Bronchial epithelial cell (primary cell): ENCODE measurements at places on chromosomes 16 and 17.

- peak; percentile 88 for DNase-seq
Observed at GRCh38 chr17:47862621-47863440, 11.9 kb upstream of the SP6 start.

- no peak for DNase-seq
Observed at GRCh38 chr16:12286964-12287363, 310.4 kb downstream of the SNX29 start.

- no peak for DNase-seq
Observed at GRCh38 chr16:86088816-86089215, 189.9 kb downstream of the IRF8 start.

DNA sequence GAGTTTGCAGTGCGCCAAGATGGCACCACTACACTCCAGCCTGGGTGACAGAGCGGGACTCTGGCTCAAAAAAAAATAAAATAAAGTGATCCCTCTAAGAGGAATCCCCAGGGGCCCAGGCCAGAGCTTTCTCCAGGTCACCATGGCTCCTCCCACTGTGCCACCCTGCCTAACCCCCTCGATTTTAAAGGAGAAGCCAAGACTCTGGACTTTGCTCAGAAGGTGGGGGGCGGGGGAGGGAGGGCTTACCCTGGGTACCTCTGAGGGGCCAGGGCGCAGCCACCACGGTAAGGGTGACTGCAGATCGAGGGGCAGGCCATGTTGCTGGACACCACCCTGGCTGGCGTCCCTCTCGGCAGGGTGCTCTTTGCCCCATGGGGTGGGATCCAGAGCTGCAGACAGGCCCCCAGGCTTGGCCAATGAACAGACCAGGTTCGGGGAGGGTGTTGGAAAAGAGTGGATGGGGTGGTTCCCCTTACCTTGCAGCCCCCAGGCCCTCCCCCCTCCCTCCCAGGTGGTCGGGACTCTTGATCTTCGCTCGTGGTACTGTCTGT is 455 bp upstream of the GRB7 start:
- no peak for DNase-seq

GRCh38 chr16:15822957-15823356 is 33.9 kb downstream of the MYH11 start:
- DNase-seq: no peak

DNA sequence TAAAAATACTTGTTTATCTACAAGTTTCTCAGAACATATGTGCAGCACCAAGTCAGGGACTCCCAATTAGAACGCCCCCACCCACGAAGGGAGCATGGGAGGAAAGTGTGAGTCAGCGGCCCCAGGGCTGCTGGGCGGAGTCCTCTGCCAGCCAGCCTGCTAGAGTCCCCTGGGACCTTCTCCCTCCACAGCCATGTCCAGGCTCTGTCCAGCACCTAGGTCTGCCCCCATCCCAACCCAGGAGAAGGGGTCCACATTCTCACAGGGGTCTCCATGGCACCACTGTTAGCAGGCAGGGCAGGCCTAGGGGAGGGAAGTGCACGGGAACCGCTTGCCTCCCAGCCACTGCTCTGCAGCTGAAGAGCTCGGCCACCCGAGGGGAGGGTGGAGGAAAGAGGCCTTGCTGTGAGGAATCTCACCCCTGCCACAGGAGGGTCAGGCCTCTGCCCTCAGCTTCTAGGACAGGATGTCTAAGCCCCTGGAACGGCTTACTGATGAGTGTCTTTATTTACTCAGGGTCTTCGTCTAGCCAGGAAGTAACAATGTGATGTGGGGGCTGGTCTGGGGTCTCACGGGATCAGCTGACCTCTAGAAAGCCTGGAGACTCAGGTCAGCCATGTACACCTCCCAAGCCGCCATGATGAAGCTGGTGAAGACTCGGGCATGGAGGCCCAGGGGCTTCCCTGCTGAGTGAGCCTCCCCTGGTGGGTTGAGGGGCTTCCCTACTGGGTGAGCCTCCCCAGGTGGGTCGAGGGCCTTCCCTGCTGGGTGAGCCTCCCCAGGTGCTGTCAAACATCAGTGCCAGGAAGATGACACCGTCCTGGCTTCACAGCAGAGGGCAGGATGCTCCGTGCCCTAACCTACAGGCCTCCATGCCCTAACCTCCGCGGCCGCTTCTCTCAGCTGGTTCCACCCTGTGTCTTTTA is 190.3 kb downstream of the RBFOX3 start:
- no peak for DNase-seq

- no peak for DNase-seq
Observed at GRCh38 chr17:4440690-4441686, 7.2 kb downstream of the SPNS3 start.

DNA sequence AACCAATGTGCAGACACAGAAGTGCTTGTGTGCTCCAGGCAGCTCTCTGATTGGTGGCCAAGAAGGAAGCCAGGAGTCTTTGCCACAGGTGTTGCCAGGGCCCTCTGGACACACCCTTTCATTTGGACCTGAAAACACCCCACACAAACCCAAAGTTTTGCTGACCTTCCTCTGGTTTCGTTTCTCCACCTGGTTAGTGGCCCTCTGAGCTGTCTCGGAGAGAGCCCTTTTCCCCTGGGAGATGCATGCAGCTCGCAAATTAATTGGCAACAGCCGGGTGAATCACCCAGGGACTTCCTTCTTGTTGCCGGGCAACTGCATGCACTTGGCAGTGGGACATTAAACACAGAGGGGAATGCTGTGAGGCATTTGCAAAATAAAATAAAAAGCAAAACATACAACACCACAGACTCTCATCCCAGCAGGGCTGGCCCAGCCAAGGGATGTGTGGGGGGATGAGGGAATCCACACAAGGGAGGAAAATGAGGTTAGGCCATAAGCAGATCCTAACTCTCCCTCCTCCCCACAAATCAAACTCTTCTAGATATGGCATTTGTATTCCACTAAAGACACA is 286.6 kb downstream of the SOX9 start:
- peak; percentile 86 for DNase-seq

DNA sequence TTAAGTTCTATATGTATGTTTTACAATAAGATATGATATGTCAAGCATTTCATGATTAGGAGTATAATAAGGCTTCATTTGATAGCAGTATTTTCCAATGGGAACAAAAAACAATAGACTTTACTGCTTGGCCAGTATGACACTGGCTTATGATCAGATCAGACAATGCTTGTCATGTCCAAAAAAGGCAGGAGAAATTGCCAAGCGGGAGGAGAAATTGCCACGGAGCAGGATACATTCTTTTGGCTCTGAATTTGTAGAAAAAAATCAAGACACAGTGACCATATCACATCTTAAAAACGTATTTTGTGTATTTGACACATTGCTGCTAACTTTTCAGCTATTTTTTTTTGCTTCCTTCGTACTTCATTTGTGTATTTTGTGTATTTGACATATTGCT is 404.1 kb downstream of the CNTNAP4 start:
- DNase-seq: no peak

- no peak for DNase-seq
Observed at GRCh38 chr16:14321542-14321941, 250.4 kb downstream of the MRTFB start.

- no peak for DNase-seq
Observed at GRCh38 chr17:61531223-61531622, 59.8 kb downstream of the NACA2 start.

- DNase-seq: peak; percentile 92
Observed at GRCh38 chr17:49523706-49524472, 28.8 kb downstream of the NGFR start.

- peak; percentile 86 for DNase-seq
Observed at GRCh38 chr16:9115277-9115676, 23.8 kb downstream of the HAPSTR1 start.

DNA sequence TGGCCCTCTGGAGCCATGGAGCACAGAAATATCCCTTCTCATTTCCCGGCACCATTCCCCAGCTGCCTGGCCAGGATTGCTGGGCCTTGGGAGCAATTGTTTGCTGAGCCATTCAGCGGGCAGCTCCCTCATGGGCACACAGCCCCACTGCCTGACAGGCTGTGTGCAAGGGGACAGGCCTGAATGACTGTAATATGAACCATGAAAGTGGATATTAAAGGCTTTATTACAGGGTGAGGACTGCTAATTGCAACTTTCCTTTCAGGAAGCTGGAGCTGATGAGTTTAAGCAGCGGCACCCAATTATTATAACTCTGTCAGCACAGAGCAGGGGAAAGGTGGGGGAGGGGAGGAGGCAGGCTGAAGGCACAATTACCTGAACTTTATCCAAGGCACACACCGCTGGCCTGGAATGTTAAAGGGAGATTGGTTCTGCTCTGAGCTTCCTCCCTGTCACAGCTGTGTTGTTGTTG is 159.8 kb upstream of the SDK2 start:
- no peak for DNase-seq

DNA sequence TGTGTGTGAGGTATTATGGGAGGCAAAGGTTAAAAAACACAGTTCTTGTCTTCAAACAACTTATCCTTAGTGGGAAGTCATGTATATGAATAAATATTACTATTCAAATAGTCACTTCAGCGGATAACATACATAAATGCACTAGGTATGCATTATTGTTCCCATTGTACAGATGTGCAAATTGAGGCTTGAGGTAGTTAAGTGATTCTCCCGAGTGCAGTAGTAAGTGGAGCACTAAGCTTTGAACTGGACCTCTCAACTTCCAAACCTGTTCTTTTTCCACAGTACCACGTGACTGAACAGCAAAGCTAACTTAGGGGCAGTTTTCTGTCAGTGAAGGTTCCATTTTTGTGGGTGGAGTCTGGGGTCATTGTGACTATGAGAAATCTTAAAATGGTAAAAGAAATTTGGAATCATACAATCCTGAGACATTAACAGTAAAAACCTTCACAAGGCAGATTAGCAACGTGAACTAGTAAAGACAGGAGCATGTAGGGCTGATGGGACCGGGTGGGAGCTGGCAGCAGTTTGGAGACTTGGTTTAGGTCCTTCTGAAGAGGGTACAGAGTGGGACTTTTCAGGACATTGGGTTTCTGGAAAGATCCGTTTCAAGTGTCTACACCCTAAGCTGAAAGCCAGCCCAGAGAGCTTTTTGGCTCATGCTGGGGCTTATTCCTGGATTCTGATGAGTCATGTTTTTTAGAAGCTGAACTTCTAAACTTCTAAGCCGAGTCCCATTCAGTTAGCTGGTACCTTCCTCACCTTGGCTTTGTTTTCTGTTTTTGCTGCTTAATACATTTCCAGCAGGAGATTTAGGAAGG is 204.9 kb downstream of the PRKCA start:
- DNase-seq: peak; percentile 77
